ENCODE measurements at places on chromosomes 6 and 20.

DNA sequence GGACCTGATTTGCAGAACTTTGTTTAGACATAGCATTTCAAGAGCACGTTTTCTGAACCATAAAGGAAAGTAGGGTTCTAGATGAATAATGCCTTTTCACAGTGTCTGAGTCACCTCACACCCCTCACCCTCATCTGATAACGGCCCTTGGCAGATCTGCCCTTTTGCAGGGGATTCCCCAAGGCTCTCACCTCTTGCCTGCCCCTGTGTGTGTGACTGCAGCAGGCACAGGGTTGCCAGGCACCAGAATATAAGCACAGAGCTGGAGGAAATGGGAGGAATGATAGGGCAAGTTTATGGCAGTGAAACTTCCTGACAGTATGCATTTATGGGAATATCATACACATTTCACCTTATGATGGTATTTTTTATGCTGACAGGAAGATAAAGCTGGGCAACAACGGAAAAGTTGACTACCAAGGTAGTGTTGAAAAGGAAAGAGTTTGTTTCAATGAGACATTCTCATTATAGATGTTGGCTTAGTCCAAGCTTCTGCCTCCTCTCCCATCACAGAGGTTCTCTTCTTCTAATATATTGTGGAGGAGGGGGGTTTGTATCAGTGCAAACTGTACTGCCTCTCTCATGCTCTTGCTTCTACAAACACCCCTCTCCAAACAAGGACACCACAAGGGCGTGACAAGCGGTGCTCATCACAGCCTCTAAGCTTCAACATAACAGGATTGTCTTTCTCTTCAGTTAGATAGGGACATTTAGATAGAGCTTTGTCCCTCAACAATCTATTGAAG is 101.5 kb upstream of the BACH2 start:
- no peak for DNase-seq

DNA sequence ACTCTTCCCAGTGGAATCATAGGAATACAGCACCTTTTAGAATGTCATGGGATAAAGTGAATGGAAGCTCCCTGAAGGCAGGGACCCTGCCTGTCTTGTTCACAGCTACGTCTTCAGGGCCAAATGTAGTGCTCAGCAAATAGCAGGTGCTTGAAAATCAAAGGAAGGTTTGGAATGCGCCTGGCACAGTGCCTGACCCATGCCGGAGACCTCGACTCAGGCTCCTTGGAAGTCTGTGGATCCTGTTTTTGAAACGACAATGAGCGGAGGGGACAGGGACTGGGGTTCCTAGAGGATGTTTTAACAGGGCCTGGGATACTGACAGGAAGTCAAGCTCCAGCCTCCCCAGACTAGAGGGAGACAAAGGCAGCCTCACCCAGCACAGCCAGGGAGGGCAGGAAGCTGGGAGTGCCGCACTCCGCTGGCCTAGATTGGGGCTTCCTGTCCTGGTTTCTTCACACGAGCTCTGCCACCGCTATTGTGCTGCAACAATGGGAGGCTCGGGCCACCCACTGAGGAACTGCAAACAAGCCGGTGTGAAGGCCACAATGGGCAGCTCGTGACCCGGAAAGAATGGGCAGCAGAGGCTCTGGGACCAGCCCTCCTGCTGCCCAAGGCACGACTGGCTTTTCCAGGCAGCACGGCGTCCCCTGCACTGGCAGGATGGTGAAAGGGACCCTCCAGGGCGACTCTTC is 76.7 kb downstream of the PREX1 start:
- DNase-seq = no peak

GRCh38 chr20:59031564-59032022 is 542 bp downstream of the ATP5F1E start:
- DNase-seq = no peak

DNA sequence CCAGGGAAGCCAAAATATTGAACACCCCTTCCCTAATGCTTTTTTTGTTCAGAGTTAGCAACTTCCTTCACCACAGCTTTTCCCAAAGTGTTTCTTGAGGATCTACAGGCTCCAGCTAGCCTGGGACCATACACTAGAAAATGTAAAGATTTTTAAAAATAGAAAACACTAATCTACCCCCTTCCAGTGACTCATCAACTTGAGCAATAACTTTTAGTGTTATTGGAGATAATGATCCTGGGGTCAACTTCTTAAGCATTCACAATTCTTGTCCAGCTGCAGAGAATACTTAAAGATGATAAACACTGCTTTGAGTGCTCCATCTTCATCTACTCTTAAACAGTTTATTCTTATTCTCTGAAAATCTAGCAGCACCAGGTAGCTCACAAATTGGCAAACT is 131.6 kb downstream of the COL9A1 start:
- no peak for DNase-seq

GRCh38 chr6:160679402-160679769 is 15.3 kb upstream of the LPA start:
- DNase-seq = no peak

DNA sequence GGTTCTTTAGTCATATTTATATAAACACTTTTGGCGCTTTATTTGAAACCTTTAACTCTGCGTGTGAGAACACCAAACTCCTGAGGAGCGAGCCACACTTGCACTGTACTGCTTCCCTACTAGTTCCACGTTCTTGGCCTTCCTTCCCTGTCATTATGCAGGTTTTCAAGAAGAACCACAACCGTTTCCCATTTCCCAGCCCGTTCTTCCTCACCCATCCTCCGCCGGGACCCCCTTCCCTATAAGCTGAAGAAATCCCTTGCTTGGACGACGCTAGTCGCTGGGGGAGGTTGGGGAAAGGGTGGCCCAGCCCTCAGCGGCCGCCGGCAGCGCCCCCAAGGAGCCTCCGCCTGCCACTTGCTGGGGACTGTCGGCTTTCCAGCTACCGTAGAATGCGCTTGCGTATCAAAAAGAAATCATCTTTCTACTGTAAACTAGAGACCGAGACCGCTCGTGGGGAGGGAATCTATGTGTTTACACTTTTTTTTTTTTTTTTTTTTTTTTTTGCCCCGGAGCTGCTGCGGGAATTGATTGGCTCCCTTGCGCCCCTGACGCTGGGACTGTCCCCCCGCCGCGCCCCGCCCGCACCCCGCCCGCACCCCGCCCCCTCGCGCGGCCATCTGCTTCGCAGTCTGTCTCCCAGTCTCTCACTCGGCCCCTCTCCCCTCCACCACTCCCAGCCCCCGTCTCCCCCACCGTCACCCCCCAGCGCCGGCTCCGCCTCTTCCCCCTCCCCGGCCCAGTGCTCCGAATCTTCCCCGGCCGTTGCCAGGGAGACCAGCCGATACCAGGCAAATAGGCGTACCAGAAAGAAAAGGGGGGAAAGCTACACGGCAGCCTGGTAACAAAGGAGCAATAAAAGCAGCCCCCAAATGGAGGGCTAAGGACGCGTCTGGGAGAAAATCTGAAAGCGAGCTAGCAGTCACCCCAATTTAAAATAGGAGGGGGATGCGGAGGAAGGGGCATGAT is 2.3 kb upstream of the MARCKS start:
- peak; percentile 88 for DNase-seq

DNA sequence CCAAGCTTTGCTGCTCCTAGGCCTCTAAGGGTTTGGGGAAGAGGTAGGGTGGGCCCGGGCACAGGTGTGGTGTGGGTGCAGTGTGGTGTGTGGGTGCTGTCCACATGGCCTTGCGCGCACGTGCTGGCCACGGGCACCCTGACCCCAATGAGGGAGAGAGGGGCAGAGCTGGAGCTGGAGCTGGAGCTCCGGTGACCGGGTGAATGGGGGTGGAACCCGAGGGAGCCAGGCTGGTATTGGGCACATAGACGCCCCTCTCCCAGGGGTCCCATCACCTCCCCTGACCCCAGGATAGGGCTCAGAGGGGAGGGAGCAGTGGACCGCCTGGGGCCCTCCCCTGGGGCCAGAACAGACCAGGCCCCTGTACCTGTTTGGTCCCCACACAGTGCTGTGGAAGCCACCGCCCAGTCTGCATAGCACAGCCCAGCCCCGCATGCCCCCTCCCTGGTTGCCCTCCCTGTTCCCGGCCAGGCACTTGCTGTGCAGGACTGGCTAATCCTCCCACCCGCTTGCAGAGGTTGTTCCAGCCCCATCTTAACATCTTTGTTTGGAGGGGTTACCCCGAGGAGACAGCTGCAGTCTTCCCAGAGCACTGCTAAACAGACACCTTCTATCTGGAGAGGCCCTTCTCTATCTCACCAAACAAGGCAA is 984 bp downstream of the ADAM33 start:
- no peak for DNase-seq

GRCh38 chr20:49835031-49835430 is 22.4 kb downstream of the SLC9A8 start:
- no peak for DNase-seq

DNA sequence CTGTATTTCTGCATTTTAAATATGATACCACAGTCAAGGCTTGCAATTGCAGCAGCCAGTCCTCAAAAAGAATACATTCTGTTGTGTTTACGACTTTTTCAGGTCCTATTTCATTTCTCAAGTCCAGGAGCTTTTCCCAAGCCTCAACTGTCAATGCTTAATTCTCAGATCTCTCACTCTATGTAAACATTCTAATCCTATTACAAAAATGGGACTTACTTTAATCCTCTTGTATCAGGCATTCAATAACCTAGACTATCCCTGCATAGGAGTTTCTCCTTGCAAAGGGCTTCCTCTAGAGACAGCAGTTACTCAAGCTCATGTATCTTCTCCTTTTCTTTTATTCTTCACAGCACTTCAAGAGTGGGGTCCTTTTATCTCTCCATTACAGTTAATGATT is 1293.0 kb downstream of the GRIK2 start:
- DNase-seq = no peak

- no peak for DNase-seq
Measured at GRCh38 chr20:1402149-1402548, 9.3 kb upstream of the FKBP1A start.

GRCh38 chr6:118889163-118889562 is 4.8 kb upstream of the ASF1A start:
- DNase-seq = no peak

DNA sequence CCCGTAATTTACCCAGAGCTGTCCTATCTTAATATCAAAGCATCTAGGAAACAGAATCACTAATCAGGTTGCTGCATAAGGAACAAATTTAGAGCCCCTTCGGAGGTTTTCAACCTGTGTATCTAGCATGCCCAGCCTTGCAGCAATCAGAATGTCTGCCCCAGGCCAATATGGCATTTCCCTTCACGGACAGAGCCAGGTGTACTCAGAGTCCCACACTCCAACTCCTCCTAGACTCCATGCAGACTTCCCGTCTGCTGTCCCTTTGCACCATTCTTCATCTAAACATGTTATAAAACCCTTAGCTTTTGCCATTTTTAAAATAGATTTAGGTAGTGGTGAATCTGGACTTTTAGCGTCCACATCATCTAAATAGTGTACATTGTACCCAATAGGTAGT is 61.0 kb downstream of the ZHX3 start:
- no peak for DNase-seq

DNA sequence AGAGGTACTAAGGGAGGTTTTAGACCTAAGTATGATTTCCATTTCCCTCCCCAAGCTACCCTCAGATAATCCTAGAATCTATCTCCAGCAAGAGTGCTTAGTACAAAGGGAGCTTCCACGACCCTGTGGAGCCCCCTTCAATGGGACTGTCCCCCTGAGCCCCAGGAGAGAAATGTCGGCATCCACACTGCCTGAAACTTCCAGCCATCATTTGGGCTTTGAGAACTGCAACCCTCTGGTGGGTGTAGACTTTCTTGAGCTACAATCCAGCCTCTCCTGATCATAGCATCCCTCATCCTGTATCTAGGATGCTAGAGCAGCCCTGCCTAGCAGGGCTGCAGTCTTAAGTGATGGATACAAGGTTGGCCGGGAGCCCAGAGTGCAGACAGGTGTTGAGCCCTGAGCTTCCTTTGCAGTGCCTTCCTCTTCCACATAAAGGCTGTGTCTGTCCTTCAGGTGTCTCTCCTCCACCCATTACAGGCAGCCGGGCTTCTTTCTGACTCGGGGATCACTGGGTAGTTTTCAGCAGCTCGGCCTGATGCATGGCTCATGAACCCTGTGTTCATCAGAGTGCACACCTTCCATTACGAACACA is 424.5 kb downstream of the PREX1 start:
- no peak for DNase-seq

- DNase-seq = no peak
Measured at GRCh38 chr6:105896821-105897095, 189.4 kb upstream of the PRDM1 start.

GRCh38 chr6:56497240-56497639 is 145.4 kb downstream of the DST start:
- no peak for DNase-seq

DNA sequence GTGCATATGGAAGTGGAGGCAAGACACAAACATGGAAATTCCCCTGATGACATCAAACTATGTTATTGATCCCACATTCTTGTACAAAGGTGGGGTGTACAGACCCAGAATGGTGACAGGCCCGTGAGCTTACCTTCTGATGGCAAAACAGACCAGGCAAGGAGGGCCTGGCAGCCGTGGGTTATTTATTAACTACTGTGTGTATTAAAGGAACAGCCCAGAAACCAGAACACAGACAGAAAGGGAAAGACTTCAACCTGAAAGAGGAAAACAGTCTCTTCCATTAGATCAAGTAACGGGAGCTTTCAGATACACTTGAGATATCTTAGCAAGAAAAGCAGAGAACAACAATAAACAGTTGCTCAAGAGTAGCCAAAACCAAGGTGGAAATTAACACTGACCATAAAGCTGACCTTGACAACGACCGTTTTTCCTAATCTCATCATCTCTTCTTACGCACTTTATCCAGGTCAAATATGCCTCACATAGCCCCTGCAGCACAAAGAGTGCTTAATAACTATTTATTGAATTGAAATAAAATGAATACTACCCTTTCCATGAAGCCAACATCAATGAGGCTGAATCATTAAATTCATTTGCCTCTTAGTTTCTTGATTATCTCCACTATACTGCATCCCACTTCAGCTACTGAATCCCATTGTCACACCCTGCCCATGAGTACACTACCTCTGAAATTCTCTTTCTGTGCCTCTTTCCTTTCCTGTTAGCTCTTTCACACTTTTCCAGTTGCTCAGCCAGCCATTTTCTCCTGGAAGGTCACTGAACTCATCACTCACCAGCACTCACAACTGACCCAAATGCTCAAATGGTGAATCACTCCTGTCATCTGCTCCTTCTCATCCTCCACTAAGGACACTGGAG is 67.4 kb downstream of the MOXD1 start:
- no peak for DNase-seq

DNA sequence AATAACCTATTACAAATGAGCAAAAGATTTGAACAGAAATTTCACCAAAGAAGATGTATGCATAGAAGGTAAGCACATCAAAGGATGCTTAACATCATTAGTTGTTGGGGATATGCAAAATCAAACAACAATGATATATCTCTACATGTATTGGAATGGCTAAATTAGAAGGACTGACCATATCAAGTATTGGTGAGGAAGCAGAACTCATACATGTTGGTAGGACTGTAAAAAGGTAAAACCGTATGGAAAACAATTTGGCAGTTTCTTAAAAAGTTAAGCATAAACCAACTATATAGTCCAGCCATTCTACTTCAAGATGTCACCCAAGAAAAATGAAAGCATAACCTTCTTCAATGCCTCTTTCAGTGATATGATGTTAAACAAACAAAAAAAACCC is 114.0 kb downstream of the MYB start:
- no peak for DNase-seq

GRCh38 chr6:130831607-130832006 is 4.4 kb downstream of the SMLR1 start:
- no peak for DNase-seq

GRCh38 chr20:3037654-3038053 is 5.8 kb upstream of the GNRH2 start:
- DNase-seq = no peak

Data from GM13977 (cell line).